CD8-positive, alpha-beta memory T cell (primary cell): ENCODE measurements at places on chromosomes 6 and 20.

- no peak for DNase-seq
These were observed 134.8 kb downstream of the JPH2 start for GRCh38 chr20:44052166-44052565.

- DNase-seq: no peak
These were observed 97.3 kb downstream of the TBC1D32 start for GRCh38 chr6:121236984-121237383.

- no peak for DNase-seq
These were observed 171.3 kb downstream of the TMEM242 start for GRCh38 chr6:157151989-157152388.

- DNase-seq: no peak
These were observed 75.8 kb downstream of the CAP2 start for GRCh38 chr6:17469006-17469832.

GRCh38 chr20:37786043-37786442 lies 92.2 kb downstream of the CTNNBL1 start:
- no peak for DNase-seq

GRCh38 chr20:33685328-33686099 lies 671 bp downstream of the E2F1 start:
- DNase-seq: peak; percentile 44

DNA sequence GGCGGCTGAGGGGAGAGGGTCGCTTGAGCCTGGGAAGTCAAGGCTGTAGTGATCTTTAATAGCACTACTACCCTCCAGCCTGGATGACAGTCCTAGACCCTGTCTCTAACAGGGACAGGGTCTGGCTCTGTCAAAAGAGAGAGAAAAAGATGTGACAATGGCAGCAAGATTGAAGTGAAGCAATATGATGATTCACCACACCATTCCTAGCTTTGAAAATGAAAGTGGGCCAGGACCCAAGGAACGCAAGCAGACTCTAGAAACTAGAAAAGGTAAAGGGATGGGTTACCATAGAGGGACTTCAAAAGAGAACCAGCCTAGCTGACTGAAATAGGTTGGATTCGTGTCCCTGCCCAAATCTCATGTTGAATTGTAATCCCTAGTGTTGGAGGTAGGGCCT lies 426.9 kb downstream of the HTR1B start:
- no peak for DNase-seq

DNA sequence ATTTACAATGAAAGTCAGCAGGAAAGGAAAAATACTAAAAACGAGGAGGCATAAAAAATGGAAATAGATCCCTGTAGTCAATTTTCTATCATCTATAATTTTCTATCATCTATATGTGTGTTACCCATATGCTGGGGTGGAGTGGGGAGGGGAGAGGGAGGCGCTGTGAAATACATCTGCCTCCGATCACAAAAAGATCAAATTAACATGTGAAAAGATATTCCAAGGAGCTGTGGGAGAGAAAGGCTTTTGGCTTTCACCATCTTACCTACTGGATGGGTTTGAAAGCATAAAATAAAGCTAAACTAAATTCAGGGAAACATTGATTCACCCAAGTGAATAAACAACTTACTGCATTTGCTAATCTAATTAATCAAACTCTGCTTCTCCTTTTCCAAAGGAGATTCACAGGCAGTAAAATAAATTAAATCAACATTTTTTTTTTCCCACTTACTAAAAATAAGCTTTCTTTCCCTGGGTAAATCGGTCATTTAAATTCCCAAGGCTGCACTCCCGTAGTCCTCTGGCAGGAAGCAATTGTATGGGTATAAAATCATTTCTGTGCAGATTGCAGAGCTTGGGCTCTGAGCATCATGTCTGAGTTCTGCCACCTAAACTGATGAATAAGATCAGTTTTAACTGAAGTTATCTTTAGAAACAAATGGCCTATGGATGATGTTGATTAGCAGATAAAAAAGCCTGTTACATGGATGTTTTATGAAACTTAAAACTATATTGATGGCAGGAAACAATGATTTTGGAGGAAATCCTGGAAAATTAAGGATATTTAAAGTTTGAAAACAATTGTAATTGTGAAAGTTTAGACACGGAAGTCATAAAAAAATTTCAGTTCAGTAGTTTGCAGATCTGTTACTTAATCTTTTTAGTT lies 147.9 kb downstream of the SOX4 start:
- DNase-seq: no peak

- DNase-seq: peak; percentile 32
These were observed 40.4 kb downstream of the IRF4 start for GRCh38 chr6:431986-432385.

- no peak for DNase-seq
These were observed 743.8 kb upstream of the FLRT3 start for GRCh38 chr20:15081261-15081660.

DNA sequence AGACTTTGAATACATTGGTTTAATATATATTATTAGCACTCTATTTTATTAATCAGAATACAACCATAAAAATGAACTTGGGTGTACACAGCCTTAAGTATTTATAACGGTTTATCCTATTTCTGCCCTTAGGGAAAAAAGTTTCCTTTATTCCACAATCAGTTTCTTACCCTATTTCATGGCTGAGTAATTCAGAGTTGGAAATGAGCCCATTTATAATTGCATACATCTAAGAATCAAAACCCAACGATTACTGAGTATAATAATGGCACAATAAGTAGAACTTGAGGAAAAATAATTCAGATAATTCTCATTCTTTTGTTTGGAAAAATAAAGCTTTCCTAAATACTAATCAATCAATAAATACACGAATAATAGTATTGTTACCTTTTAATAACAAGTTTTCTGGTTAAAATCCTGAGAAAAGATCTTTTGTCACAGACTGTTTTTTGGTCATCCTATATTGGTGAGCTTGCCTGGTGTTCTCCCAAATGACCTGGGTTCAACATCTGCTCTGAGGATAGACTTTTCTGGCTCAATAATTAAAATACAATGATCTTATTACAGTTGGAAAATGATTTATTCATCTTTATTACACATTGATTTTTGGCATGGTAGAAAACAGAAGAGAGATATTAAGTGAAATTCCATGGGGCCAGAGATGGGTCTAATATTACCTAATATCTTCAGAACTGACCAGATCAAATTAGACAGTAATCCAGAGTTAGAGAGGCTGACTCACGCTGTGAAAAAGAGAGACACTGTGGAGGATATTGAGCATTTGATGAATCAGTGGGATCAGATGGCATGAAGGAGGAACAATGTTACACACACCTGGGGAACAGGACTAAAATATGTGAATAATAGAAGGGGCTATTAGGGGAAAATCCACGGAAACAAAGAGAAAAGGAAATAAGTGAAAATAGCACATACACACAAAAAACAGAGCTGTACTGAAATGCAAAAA lies 162.1 kb upstream of the TBX18 start:
- no peak for DNase-seq

- no peak for DNase-seq
These were observed 19.8 kb upstream of the KCNG1 start for GRCh38 chr20:51042657-51043247.

DNA sequence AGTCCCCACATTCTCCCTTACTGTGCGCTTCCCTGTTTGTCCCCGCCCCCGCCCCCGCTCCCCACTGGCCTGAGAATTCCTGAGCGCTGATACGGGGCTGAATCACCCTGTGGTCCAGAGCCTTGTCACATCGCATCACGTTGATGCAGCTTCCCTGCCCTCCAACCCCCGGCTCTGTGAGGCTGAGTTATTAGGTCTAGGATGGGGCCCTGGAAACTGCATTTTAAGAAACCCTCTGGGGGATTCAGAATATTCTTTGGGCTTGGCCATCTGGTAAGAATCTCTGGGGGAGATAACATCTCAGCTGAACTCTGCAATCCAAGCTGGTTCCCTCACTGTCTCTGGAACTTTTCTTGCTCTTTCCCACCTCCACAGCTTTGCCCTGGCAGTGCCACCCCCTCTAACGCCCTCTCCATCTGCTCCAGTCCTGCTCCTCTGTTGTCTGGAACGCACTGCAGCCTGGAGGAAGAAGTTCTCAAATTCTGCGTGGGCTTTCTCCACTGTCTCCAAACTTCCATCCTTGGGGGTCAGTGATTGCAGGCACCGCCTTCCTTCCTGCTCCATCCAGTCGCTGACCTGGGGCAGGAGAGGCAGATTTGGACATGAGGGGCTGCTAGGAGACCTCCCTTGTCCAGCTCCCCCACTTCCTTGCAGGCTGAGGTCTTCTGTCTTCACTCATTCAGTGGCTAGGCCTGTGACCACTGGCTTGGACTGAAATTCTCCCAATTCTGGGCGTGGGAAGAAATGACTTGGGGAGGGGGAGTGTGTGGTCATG lies 42.6 kb downstream of the KIAA1755 start:
- no peak for DNase-seq

GRCh38 chr20:62303340-62304226 lies 786 bp downstream of the ADRM1 start:
- DNase-seq: no peak

DNA sequence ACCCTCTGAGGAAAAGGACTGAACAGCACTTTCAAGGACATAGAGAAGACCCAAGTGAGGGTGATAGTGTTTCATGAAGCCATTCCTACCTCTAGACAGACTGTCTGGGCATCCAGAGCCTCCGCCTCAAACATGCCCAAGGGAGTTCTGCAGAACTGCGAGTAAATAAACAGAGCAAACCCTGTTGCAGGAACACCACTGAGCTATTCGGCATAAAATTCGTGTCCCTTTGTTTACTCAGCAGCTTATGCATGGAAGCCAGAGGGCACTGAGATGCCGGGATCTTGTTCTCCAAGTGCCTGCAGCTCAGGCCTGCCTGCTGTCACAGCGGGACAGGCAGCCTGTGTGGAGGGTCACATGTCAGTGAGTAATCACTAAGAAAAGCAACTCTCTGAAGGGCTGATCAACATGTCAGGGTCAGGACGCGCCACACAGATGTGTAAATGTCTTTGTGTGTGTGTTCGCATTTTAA lies 164.9 kb upstream of the HEY2 start:
- DNase-seq: no peak

- DNase-seq: no peak
These were observed 114.2 kb downstream of the MAP3K7 start for GRCh38 chr6:90472716-90473115.

GRCh38 chr6:46704562-46704961 lies 16.9 kb downstream of the TDRD6 start:
- no peak for DNase-seq

DNA sequence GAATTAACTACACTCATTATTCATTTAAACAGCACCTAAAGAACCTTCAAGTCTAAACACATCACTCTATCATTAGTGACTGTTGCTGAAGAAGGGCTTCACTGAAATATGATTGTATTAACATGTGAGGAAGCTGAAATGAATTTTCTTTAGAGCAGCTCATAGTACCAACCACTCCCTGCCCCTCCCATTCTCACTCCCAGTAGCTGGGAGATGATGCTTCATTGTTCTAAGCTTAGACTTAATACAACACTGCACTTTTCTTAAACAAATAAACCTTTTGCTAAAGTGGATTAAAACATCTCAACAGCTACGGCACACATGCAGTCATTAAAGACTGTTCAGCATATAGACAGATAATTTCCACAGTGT lies 63.1 kb downstream of the ATXN1 start:
- DNase-seq: no peak

DNA sequence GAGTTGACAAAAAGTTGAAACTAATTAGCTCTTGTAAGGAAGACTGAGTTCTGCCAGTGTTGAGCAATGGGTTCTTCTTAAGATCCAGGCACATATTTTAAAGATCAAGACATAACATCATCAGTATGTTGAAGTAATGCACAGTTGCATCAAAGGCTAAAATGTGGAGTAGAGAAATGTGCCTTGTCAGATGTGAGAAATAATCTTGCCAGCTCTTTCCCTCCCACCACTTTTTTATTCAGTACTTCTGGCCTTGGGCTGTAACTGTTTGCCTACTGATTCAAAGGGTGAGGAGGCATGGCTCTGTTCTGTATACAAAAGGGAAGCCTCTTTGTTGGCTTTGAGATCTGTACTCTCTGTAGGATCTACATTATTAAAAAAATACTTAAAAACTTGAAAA lies 13.1 kb downstream of the PKIB start:
- no peak for DNase-seq

DNA sequence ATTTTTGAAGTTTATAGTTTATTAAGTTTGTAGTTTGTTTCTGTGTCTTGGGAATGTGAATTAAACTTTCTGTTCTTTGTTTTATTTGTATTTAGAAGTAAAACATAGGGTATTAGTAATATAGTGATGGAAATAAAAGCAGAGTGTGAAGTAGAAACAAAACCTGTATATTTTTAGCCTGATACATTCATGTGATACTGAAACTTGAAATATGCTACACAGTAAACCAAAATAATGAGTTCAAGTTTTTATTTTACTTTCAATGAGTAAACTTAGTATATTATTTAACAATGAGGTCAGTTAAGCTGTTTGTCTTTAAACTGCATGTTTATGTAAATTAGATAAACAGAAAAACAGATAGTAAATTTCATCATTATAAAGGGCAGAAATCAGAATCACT lies 1592.6 kb downstream of the GRIK2 start:
- DNase-seq: no peak

GRCh38 chr20:40589581-40589980 lies 99.5 kb downstream of the MAFB start:
- no peak for DNase-seq

- DNase-seq: no peak
These were observed 9.9 kb upstream of the GTSF1L start for GRCh38 chr20:43736588-43737158.

DNA sequence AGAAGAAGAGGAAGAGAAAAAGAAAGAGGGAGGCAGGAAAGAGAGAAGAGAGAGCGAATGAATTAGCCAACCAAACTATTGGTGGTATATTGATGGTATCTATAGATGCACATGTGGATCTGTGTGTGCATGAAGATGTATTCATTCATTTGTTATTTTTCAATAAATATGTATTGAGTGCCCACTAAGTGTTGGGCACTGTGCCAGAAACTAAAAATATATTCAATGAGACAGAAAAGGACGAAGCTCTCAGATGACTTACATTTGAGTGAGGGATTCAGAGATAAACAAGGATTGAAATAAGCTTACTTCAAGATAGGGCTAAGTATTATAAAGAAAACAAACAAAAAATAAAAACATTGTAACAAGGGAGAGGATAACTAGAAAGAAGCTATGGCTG lies 154.9 kb downstream of the TSHZ2 start:
- no peak for DNase-seq

DNA sequence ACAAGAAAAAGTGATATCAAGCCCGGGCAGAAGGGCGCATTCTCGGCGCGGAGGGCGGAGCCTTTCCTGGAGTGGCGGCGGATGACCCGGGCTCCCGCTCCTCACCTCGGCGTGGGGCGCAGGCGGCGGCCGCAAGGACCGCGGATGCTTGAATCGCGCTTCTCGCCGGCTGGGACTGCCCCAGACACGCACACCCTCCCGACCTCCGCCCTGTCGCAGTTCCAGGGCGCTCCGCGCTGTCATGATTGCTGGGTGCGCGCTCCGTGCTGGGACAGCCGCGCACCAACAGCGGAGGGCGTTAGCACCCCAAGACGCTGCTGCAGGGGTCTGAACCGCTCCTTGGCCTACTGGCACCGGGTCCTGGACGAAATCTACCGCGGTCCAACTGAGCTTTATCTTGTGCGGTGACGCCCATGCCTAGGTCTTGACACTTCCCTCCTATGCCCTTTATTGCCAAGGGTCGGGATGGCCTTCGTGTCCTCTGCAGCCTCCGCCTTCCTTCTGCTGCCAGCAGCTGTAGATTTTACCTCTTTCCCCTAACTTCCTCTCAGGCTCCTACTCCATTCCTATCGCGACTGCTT lies 43.3 kb downstream of the IRAK1BP1 start:
- no peak for DNase-seq
